Midbrain (tissue), 1 donor: ENCODE measurements at places on chromosomes 6 and 20.

- DNase-seq = peak; percentile 46
These were observed 1.5 kb downstream of the ZHX3 start for GRCh38 chr20:41316051-41316450.

GRCh38 chr20:57211908-57212533, 54.4 kb downstream of the BMP7 start:
- DNase-seq = no peak

GRCh38 chr6:52539607-52540006, 37.3 kb downstream of the TRAM2 start:
- no peak for DNase-seq

DNA sequence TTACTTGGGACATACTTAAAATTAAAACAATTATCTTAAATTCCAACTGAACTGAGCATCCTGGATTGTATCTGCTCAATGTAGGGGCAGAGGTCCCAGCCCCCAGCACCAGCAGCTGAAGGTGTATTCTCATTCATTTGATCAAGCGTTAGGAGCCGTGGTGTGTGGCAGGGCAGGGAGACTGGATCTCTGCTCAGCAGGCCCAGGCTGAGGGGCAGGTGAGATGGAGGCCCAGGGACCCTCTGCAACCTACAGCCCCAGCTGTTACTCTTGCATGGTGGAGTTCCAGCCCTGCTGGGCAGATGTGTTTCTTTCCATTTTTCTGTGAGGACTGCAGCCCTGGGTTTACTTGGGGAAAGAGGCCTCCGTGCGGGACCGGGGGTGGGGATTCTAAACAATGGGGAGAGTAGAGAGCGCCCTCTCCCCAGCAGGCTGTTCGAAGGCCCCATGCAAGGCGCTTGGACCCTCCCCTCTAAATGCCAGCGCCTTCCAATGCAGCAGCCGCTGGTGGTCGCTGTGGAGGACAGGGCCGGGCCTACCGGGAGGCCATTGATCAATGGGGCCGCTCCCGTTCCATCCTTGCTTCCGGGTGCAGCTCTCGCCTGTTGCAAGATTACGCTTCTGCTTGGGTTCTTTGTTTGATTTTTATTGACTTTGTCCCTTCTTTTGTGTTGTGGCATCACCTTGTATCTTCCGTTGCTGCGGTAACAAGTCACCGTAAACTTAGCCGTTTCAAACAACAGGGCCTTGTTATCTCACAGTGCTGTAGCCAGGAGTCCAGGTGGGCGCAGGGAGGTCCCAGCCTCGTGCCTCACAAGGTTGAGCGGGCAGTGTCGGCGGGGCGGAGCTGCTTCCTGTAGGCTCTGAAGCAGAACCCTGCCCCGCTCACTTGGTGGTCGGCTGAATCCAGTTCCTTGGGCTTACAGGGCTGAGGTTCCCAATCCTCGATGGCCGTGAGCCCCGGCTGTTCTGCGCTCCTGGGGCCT, 134.8 kb upstream of the PHACTR3 start:
- DNase-seq = no peak

DNA sequence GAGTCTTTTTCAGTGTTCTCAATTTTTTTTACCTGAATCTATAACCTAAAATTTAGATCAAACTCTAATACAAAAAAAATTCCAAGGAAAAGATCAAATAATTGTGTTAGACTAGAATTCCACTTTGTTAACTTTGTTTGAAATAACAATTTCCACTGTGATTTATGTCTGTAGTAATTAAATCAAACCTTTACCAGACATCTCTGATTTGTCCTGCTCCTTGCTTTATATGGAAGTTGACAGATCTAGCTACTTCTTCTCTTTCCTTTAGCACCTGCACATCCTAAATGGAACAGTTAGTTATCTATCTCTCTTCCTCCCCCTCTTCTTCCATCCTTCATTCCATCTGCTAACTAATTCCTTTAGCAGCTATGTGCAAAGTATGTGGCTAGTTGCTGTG, 99.5 kb upstream of the TMEM30A start:
- no peak for DNase-seq

DNA sequence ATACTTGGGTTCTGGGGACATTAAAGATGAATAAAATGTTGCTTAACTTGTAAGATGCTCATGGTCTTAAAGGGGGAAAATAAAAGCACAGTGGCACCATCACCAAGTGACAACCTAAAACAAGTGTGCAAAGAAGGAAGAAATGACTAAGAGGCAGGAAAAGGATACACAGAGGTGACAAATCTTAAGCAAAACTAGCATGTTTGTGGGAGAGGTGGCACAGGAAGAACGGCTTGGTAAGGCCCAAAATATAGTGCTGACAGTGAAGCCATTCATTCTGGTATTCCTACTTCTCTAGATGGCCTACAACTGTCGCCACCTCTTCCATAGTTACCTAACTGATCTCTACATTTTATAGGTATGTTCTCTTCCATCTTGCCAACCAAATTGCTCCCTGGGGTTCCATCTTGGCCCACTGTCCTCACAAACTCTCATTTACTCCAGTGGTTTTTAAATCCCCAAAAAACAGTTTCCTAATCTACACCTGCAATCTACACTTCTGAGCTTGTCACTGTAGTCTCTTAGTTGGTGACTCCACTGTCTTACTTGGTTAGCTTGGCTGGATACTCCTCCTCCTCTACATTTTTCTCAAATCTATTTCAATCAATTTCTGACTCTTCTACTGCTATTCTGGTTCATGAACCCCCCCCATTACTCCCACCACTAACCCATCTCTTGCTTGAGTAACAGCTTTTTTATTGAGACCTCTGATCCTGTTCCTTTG, 33.5 kb downstream of the FAM8A1 start:
- DNase-seq = no peak

- no peak for DNase-seq
These were observed 26.4 kb downstream of the DZANK1 start for GRCh38 chr20:18440403-18440802.

- no peak for DNase-seq
These were observed 50.6 kb downstream of the BMP6 start for GRCh38 chr6:7776509-7776908.
